ENCODE measurements at places on chromosomes 1 and 21.

GRCh38 chr1:23425193-23425494 lies 596 bp upstream of the TCEA3 start:
- no peak for DNase-seq

GRCh38 chr21:39341249-39341923 lies 7.5 kb downstream of the HMGN1 start:
- no peak for DNase-seq

GRCh38 chr1:208254376-208254775 lies 10.2 kb upstream of the PLXNA2 start:
- DNase-seq = no peak

DNA sequence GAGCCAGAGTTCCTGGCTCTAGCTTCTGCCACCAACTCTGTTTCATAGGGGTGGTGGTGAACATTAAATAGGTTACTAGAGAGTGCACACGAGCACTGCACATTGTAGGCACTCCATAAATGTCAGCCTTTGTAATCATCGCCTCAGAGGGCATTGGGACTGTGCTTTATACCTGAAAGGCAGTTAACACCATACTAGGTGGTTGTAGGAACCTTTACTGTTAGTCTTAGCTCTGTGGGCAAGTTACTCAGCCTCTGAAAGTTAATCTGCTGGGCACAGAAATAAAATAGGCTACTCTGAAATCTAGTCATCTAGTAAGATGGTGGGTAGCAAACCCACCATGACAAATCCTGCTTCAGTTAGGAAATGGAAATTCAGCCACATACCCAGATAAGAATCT lies 37.6 kb downstream of the ARID1A start:
- no peak for DNase-seq

DNA sequence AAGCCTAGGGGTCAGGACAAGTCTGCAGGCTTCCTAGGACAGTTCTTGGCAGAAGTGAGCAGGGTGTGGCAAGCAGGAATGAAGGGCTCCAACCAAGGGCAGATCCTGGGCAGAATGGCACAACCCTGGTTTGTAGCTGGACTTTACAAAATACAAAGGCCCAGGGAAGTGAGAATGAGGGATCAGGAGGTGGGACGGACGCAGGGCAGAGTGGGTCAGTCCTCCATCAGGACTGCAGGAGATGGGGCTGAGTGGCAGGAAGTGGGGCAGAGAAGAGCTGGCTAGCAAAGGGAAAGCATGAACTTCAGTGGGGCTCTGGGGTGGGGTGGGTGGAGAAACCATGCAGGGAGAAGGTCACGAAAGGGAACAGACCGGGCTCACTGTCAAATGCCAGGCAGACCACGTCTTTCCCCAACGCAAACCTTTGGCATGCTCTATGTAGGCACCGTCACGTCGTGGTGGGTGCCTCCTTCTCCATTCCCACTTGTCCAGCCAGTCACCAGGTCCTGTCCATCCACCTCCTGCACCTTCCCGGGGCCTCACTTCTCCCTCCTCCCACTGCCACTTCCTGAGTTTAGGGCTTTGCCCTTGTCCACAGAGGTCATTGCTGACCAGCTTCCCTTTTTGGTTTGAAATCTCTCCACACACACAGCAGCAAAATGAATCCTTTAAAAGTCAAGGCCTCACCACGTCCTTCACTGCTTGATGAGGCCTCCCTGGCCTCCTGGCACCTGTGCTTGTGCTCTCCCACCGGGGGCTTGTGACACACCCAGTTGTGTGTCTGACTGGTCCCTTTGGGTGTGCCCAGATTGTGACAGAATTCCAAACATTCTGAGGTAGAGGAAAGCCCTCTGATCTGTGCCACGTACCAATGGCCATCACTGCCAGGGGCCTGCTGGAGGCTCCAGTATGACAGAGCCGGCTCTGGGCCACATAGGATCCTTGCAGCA lies 8.7 kb upstream of the CLDN19 start:
- DNase-seq = no peak

GRCh38 chr1:57088653-57089052 lies 122.8 kb upstream of the C8B start:
- DNase-seq = no peak

DNA sequence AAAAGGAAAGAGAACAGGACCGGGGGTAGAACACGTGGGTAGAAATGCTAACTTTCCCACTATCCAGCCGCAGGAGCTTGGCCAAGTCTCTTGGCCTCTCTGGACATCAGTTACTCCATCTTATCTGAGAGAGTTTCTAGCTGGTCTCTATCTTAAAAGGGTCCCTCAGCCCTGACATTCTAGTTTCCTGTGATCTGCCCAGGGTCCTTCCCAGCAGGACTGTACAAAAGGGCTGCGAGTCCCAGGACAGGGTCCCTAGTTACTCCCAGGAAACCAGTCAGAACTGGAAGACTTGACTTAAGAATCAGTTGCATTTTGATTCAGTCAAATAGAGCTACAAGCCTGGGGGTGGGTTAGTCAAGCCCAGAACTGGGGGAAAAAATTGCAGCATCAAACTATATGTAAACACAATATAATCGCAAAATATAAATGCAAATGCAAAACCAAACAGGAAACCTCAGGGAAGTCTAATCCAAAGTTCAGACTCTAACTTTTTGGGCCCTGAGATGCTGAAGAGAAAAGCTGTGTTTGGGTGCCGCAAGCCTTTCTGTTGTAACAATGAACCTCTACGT lies 2.9 kb downstream of the ASAP3 start:
- no peak for DNase-seq

DNA sequence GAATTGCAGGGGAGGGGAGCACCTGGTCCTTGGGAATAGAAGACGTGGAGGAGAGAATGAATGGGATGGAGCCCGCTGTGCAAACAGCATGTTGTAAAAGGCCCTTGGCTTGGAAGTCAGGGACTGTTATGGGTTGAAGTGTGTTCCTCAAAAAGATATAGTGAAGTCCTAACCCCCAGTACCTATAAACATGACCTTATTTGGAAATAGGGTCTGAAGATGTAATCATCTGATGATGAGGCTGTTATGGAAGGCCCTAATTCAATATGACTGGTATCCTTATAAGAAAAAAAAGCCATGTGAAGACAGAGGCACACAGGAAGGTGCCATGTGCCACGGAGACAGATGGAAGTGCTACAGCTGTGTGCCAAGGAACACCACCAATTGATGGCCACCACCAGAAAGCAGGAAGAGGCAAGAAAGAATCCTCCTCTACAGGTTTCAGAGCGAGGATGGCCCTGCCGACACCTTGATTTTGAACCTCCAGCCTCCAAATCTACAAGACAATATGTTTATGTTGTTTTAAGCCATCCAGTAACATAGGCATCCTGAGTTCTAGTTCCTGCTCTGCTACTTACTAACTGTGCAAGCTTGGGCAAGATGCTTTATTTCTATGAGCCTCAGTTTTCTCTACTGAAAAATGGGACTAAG lies 51.2 kb downstream of the LRRN2 start:
- no peak for DNase-seq

- no peak for DNase-seq
These were observed 17.2 kb downstream of the CTNNBIP1 start for GRCh38 chr1:9892563-9893528.

DNA sequence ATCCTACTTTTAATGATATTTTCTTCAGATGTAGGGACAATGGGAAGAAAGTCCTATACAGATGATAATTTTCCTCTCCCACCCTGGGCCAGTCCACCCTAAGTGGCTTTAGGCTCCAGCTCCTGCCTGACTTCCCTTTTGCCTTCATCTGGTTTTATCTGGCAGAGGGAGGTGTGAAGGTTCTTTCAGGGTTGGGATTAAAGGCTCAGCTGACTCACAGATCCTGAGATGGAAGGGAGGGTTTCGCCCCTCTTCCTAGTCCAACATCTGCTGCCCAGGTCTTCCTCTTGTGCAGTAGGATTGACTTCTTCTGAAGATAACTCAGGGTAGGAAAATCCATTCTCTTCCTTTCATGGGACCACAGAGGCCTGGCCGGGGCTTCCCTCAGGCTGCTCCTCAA lies 362.4 kb upstream of the KAZN start:
- no peak for DNase-seq

DNA sequence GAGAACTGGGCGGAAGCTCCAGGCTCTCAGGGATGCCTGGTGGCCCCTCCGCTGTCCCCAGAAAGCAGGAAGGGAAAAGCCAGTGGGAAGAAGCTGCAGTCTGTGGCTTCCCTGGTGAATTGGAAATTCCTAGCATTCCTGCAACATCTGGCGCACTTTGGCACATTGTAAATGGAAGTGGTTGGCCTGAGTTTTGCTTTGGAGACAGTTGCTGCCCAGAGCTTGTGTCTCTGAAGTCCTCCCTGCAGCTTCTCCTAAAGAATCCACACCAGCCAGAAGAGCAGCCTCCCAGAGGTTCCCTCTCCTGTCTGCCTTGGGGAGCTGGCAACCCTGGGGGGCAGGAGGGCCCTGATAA lies 48.2 kb downstream of the ARHGEF10L start:
- DNase-seq = no peak

- no peak for DNase-seq
These were observed 540.0 kb downstream of the OMA1 start for GRCh38 chr1:58006421-58007046.

DNA sequence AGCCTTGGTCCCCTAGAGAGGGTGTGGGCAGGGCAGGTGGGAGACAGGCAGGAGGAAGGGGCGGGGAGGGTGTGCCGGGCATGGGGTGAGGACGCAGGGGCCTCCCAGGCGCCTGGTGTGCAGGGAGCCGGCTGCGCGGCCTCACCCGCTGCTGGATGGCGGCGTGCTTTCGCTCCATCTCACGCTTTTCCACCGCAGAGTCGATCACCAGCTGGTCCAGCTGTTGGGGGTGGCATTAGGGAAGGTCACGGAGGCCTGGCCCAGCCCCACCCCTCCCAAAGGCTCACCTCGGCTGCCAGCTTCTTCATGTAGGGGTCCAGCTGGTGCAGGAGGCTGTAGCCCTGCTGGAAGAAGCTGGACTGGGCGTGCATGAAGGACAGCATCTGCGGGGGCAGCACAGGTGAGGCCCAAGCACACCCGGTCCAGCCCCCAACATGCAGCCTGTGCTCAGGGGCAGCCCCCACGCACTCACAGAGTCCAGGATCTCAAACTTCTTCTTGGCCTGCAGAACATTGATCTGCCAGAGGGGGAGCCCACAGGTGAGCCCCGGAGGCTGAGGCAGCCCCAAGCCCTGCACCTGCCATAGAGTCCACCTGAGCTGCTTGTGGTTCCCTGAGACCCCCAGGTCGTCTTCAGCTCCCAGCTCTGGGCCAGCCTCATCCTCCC lies 7.9 kb downstream of the ACAP3 start:
- peak; percentile 54 for DNase-seq

Measured in NCI-H510A (cell line).